NCI-H748 treated with DMSO at 0.1 percent for 48 hours (cell line): ENCODE measurements at places on chromosomes 6 and 20.

DNA sequence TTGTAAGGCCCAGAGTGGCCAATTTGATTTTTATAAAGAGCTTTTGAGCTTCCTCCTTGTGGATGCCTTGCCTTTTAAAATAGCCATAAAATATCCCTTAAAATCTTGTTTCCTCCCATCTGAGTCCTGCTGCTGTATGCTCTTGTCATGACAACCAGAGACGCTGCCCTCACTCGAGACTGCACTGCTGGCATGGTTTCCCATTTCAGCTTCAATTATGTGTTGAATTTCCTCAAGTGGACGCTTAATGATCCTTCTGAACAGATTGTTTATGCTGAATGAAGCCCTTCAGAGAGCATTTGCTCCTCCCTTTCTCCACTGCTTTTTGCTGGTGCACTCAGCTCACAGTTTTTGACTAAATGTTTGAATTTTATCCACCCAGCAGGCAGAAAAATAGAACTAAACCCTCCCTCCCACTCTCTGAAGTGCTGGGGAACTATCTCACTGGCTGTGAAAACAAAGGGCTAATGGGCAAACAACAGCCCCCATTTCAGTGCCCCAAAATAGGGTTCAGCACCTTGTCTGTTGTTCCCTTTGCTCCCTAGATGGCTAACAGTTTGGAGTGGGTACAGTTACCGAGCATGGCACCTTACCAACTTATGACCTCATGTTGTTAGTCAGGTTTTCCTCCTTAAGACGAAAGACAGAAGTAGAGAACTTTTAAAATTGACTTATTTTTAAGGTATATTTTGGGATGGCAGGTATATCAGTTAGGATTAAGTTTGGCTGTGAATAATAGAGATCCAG, 45.5 kb upstream of the RNF8 start:
- peak; percentile 96 for DNase-seq

- DNase-seq = no peak
Observed at GRCh38 chr6:20234136-20234535, 21.9 kb upstream of the MBOAT1 start.

DNA sequence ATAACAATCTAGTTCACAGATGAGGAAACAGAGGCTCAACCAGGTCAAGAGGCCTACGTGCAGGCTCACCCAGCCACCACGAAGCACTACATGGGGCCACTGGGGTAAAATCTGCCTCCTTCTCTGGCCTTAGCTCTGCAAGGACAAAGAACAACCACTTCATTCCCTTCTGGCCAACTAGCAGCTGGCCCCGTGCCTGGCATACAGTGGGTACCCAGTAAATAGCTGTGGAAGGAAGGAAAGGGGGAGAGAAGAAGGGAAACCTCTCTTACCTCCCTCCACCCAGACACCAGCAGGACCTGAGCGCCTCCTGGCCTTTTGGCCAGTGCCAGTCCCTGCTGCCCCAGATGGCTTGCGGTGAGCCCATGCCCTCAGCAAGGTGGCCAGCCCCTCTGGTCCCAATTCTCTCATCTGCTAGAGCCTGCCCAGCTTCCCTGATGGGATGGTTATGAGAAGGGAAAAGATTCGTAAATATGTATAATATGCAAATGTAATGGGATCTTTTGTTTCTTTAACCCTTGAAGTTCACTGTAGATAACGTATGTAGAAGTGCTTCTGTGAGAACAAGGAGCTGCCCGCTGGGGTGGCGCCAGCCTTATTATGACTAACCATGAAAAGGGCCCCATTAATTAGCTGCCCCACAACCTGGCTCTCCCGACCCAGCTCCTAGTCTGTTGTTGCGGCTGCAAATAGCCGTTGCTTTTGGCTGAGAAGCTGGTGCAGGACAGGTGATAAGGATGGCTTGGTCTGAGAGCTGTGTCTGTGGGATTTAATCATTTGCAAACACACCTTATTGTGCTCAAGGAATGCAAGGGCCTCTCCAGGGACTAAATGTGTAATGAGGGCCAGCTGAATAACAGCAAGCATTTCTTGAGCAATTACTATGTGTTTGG, 62.0 kb downstream of the DLGAP4 start:
- no peak for DNase-seq

- DNase-seq = no peak
Observed at GRCh38 chr6:16224409-16224808, 14.0 kb upstream of the GMPR start.

- no peak for DNase-seq
Observed at GRCh38 chr6:6925391-6926164, 182.2 kb upstream of the RREB1 start.

GRCh38 chr20:2946988-2947961, 74.0 kb downstream of the PTPRA start:
- DNase-seq = no peak

DNA sequence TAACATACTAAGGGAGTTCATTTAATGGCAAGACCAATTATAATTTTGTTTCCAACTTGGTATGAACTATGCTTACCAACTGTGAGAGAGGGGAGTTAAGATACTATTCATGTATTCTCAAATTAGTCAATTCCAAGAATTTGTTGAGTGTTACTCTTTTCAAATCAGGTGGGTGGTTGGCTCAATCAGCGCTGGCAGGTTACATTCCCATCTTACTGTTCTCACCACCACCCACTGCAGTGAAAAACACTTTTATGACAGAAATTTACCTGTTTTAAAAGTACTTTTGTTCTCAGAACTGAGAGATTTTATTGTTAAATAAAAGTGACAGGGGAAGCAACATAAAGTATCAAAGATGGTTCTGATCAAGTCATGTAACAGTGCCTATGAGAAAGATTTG, 642.0 kb downstream of the PRKN start:
- no peak for DNase-seq

DNA sequence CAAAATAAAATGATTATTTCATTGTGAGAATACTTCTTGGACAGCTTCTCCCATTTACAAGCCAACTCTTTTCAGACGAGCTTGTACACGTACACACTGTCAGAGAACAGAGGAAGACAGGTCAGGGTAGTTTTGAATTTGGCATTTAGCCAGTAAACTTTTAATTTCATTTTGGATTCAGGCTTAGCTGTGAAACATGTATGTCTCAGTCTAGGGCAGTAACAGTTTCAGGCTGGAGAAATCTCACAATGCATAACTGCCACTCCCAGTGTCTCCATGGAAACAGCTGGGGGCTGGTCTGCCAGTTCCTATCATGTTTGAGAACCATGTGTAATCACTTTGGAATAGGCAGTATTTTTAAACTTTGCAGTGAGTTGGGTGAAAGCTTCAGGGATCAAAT, 22.0 kb upstream of the QKI start:
- DNase-seq = no peak

GRCh38 chr6:16747232-16748024, 13.8 kb downstream of the ATXN1 start:
- no peak for DNase-seq

DNA sequence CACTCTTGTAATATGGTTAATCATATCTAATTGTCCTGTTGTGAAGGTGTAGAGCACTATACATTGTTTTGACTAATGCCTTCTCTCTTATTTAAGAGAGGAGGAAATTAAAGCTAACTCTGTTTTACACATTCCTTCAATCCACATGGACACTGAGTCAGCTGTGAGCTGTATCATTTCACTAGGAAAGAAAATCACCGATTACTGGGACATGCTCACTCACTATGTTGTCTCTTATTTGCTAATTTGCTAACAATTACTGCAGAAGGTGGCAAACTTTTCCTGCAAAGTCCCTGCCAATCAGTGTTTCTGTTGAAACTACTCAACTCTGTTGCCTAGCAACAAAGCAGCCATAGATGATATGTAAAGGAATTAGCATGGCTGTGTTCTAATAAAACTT, 98.2 kb downstream of the BCAS1 start:
- DNase-seq = no peak

DNA sequence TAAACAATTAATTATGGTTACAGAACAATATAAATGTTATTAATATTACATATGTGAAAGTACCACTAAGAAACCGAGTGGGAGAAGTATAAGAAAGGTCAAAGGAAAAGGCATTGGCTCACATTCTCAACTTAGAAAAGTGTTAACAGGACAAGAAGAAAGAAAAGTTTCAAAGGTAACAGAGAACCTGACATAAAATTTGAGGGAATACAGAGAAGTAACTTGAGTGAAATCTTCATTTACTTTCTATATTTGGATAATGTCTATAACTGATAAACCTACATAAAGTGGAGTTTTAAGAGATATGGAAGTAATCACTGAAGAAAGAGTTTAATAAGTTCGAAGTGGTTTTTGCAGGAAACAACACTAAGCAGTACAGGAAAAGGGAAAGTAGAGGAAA, 30.1 kb downstream of the REPS1 start:
- no peak for DNase-seq

DNA sequence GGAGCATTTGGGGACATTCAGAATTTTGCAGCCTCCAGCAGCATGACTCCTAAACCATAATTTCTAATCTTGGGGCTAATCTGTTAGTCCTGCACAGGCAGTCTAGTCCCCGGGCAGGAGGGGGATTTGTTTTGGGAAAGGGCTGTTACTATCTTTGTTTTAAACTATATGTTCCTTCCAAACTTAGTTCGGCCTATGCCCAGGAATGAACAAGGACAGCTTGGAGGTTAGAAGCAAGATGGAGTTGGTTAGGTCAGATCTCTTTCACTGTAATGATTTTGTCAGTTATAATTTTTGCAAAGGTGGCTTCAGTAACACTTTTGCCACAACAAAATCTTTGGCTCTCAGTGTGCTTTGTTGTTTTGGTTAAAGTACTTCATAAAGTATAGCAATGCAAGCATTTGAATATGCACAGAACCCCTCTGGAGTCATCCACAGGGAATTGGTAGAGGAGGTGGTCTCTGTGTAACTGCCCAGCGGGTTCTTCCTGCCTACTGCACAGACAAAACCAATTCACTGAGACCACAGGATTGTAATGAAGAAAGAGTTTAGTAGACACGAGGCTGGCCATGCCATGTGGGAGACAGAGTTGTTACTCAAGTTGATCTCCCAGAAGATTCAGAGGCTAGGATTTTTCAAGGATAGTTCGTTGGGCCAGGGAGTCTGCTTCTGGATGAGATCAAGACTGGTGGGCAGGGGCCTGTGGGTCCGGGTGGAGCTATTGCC, 224.1 kb upstream of the MYLIP start:
- no peak for DNase-seq

GRCh38 chr6:142014515-142014914, 118.2 kb upstream of the GJE1 start:
- DNase-seq = no peak

DNA sequence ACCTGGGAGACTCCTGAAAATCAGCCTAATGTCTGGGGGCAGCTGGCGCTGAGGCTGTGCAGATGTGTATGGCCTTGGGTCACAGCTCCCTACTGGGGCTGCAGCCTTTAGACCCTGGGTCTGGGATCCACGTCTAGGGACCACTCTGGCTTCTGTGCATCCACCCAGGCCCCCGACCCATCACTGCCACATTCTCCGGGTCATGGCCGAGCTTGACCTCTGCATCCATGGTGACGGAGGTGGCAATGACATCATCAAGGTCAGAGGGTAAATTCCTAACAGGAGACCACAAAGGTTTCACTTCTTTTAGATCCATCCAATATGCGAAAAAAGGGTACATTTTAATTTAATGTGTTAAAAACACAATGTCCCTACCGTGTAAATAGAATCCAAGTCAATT, 14.5 kb upstream of the PCMTD2 start:
- no peak for DNase-seq

DNA sequence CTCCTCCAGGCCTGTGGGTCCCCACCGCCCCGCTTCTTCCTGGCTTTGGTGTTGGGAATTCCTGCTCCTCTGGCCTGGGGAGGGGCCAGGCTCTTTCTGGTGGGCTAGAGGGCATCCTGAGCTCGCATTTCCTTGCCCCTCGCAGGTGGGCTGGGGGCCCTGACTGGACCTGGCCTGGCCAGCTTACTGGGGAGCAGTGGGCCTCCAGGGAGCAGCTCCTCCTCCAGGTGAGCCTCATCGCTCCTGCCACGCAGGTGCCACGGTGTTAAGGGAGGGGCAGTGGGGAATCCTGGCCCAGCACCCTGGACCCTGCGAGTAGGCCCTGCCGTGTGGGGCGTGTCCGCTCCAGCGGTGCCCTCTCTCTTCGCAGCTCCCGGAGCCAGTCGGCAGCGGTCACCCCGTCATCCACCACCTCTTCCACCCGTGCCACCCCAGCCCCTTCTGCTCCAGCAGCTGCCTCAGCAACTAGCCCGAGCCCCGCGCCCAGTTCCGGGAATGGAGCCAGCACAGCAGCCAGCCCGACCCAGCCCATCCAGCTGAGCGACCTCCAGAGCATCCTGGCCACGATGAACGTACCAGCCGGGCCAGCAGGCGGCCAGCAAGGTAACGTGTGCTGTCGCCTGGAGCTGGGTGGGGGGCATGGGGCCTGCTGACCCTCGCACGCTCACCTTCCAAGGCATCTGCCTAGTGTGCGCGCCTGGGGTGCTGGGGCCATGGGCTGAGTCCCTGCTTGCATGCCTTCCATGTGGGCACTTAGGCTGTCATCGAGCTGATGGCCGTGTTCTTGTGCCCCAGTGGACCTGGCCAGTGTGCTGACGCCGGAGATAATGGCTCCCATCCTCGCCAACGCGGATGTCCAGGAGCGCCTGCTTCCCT, 4.7 kb downstream of the ADRM1 start:
- no peak for DNase-seq

DNA sequence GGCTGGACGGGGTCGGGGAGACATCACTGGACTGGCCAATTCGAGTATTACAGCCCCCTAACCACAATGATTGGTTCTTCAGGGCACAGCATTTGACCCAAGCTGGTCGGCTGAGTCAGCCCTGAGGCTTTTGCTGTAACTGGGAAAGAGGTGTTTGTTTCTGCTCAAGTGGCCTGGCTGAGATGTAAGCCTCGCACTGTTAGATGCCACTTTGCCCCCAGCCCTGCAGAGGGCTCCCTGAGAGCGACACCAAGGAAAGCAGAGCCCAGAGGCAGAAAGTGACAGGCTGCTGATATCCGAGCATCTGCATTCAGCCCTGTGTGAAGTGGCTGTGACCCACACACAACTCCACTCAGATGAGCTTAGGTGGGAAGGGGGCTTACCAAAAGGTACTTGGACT, 19.4 kb downstream of the ERGIC3 start:
- DNase-seq = no peak

DNA sequence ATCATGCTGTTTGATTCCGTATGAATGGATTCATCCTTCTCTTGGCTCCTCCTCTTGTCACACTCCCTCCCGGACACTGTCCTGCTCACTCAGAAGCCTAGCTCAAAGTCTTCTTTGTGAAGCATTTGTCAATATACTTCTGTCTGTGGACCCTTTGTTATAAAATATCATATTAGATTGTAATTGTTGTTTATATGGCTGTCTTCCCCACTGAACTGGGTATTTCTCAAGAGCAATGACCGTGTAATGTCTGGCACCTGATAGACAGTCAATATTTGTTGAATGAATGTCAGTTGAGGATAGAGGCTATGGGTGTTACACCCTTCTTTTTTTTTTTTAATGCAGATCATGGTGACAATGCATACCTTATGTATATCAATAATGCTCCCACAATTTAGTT, 335.3 kb downstream of the SOX4 start:
- DNase-seq = peak; percentile 84

- no peak for DNase-seq
Observed at GRCh38 chr20:50683570-50683969, 7.8 kb downstream of the RIPOR3 start.
